ENCODE measurements at places on chromosomes 5 and 9.

GRCh38 chr5:170843870-170844269, 17.9 kb upstream of the RANBP17 start:
- no peaks in the 10 kb centered on the region for H3K27me3 ChIP-seq
- H3K27ac ChIP-seq: no peak overlapping the region
- no peaks in the 10 kb centered on the region for H3K36me3 ChIP-seq
- no peak for DNase-seq

- peaks cover 61% of the 10 kb centered on the region for H3K36me3 ChIP-seq
- H3K4me3 ChIP-seq: no peak overlapping the region
- no peaks in the 10 kb centered on the region for H3K27me3 ChIP-seq
- no peak for DNase-seq
- no peaks in the 10 kb centered on the region for H3K4me1 ChIP-seq
Observed at GRCh38 chr9:133099726-133100505, 21.1 kb downstream of the RALGDS start.

DNA sequence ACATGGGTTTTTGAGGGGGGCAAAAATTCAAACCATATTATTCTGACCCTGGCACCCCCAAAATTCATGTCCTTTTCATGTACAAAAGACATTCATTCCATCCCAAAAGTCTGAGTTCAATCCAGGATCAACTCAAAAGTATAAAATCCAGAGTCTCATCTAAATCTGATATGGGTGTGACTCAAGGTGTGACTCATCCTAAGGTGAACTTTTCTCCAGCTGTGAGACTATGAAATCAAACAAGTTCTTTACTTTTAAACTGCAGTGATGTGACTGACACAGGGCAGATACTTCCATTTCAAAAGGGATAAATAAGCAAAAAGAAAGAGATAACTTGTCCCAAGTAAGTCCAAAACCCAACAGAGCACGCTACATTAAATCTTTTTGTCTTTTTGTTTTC, 20.6 kb upstream of the CYLC2 start:
- H3K36me3 ChIP-seq: no peaks in the 10 kb centered on the region
- DNase-seq: no peak
- H3K4me1 ChIP-seq: no peaks in the 10 kb centered on the region
- H3K27ac ChIP-seq: no peak overlapping the region
- H3K4me3 ChIP-seq: no peak overlapping the region
- no peaks in the 10 kb centered on the region for H3K27me3 ChIP-seq

DNA sequence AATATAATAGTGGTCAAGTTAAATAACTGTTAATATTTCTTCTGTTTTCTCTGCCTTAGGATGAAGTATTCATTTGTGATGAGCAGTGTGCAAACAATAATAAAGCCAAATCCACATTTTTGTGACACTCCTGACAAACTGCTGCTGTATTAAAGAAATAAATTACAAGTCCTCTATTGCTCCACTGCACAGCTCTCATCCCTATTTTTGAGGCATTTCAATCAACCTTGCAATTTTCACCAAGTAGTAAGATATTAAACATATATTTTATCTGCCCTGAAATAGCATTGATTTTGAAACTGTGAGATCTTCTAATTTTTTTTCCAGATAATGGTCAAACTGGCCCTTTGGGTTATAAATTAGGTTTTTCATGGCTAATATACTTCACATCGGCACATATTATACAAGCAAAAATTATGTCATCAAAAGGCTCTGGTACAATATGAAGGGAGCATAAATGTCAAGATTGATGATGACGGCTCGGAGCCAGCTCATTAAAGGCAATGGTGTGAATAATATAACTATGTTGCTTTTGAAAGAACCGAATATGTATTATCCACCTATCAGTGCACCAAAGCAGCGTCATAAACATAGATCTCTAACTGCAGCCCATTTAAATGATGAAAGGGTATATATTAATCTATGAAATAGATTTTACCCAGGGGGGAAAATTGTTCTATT, 764.9 kb downstream of the DNAH5 start:
- no peak overlapping the region for H3K4me3 ChIP-seq
- H3K27me3 ChIP-seq: no peaks in the 10 kb centered on the region
- H3K36me3 ChIP-seq: no peaks in the 10 kb centered on the region
- no peak overlapping the region for H3K27ac ChIP-seq

GRCh38 chr5:56545016-56545415, 270.3 kb upstream of the MAP3K1 start:
- H3K36me3 ChIP-seq: no peaks in the 10 kb centered on the region
- DNase-seq: no peak
- H3K4me1 ChIP-seq: no peaks in the 10 kb centered on the region
- H3K27ac ChIP-seq: no peak overlapping the region
- H3K27me3 ChIP-seq: no peaks in the 10 kb centered on the region

GRCh38 chr9:107060062-107060461, 197.1 kb downstream of the ZNF462 start:
- no peak for DNase-seq
- H3K27ac ChIP-seq: no peak overlapping the region
- H3K36me3 ChIP-seq: no peaks in the 10 kb centered on the region
- H3K27me3 ChIP-seq: no peaks in the 10 kb centered on the region
- no peak overlapping the region for H3K4me3 ChIP-seq

GRCh38 chr9:15205632-15206420, 101.2 kb downstream of the TTC39B start:
- H3K27ac ChIP-seq: no peak overlapping the region
- peaks cover 15% of the 10 kb centered on the region for H3K36me3 ChIP-seq
- no peak for DNase-seq
- H3K27me3 ChIP-seq: no peaks in the 10 kb centered on the region
- H3K4me1 ChIP-seq: peaks cover 8% of the 10 kb centered on the region
- no peak overlapping the region for H3K4me3 ChIP-seq

- no peaks in the 10 kb centered on the region for H3K27me3 ChIP-seq
- no peaks in the 10 kb centered on the region for H3K36me3 ChIP-seq
- no peak overlapping the region for H3K27ac ChIP-seq
- no peak for DNase-seq
Observed at GRCh38 chr5:39249564-39250274, 30.4 kb upstream of the FYB1 start.

GRCh38 chr9:69085569-69086283, 50.2 kb downstream of the FXN start:
- H3K4me3 ChIP-seq: no peak overlapping the region
- H3K36me3 ChIP-seq: no peaks in the 10 kb centered on the region
- no peaks in the 10 kb centered on the region for H3K27me3 ChIP-seq
- no peak for DNase-seq

GRCh38 chr9:94881023-94881422, 154.5 kb downstream of the AOPEP start:
- H3K27me3 ChIP-seq: no peaks in the 10 kb centered on the region
- H3K36me3 ChIP-seq: no peaks in the 10 kb centered on the region
- DNase-seq: no peak

- H3K27me3 ChIP-seq: no peaks in the 10 kb centered on the region
- no peak overlapping the region for H3K4me3 ChIP-seq
- no peaks in the 10 kb centered on the region for H3K4me1 ChIP-seq
- no peak overlapping the region for H3K27ac ChIP-seq
Observed at GRCh38 chr9:13688990-13689600, 409.6 kb upstream of the MPDZ start.

DNA sequence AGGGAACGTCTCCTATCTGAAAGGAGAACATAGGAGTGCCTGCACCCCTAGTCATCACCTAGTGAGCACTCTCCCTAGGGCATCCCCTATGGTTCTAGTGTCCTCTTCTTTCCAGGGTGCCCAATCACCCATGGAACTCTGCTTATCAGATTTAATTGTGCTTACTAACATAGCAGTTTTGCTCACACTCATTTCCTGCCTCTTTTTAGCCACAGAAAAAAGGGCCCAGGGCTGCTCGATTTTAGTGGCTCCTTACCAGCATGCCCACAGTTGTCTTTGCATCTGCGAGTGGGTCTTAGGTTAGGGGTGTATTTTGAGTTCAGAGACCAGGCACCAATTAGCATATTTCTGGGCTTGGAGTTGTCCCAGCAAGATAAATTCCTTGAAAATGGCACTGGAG, 1110.2 kb downstream of the TAF11L14 start:
- H3K4me3 ChIP-seq: no peak overlapping the region
- no peaks in the 10 kb centered on the region for H3K36me3 ChIP-seq

GRCh38 chr9:83656952-83657351, 34.0 kb downstream of the IDNK start:
- no peak overlapping the region for H3K4me3 ChIP-seq
- H3K27me3 ChIP-seq: no peaks in the 10 kb centered on the region
- DNase-seq: no peak
- H3K36me3 ChIP-seq: peaks cover 51% of the 10 kb centered on the region

DNA sequence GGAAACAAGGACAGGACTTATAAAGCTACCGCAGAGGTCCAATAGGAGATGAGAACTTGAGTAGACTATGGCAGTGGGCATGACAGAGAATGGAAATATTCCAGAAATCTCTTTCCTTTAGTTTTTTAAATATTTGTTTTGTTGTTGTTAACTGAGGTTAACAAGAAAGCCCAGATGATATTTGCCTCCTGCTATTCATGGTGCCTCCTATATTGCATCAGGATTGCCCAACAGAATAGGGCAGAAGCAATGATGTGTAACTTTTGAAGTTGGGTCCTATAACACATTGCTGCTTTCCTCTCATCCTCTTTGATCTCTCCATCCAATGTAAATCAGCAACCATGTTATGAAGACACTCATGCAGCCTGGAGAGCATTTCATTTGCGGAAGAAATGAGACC, 42.8 kb downstream of the PDE4D start:
- H3K27ac ChIP-seq: no peak overlapping the region
- no peaks in the 10 kb centered on the region for H3K27me3 ChIP-seq
- H3K4me3 ChIP-seq: no peak overlapping the region
- DNase-seq: no peak

- no peaks in the 10 kb centered on the region for H3K36me3 ChIP-seq
- H3K27ac ChIP-seq: no peak overlapping the region
- H3K27me3 ChIP-seq: no peaks in the 10 kb centered on the region
- peaks cover 9% of the 10 kb centered on the region for H3K4me1 ChIP-seq
Observed at GRCh38 chr5:138488481-138488945, 23.2 kb downstream of the EGR1 start.

DNA sequence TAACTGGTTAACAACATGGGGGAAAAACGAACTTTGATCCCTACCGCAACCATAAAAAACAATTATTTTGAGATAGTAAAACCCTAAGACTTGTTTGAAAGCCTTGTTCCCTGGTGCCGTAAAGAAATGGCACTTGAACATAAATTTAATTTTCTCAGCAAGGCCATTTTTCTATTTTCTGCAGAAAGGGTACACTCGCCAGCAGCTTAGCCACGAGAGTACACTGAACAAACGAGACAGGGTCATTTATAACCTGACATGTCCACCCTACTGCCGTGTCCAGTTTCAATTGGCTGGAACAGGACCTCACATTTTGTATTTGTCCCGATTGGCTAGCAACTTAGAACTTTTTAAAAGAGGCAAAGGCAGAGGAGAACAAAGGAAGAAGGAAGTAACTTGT, 26.8 kb downstream of the FBXW11 start:
- H3K4me1 ChIP-seq: no peaks in the 10 kb centered on the region
- H3K27me3 ChIP-seq: no peaks in the 10 kb centered on the region
- no peak for DNase-seq
- no peaks in the 10 kb centered on the region for H3K36me3 ChIP-seq
- no peak overlapping the region for H3K27ac ChIP-seq

GRCh38 chr9:104027295-104027694, 66.8 kb upstream of the SMC2 start:
- H3K27ac ChIP-seq: no peak overlapping the region
- no peaks in the 10 kb centered on the region for H3K27me3 ChIP-seq
- no peaks in the 10 kb centered on the region for H3K4me1 ChIP-seq
- H3K36me3 ChIP-seq: no peaks in the 10 kb centered on the region
- no peak overlapping the region for H3K4me3 ChIP-seq
- DNase-seq: no peak

DNA sequence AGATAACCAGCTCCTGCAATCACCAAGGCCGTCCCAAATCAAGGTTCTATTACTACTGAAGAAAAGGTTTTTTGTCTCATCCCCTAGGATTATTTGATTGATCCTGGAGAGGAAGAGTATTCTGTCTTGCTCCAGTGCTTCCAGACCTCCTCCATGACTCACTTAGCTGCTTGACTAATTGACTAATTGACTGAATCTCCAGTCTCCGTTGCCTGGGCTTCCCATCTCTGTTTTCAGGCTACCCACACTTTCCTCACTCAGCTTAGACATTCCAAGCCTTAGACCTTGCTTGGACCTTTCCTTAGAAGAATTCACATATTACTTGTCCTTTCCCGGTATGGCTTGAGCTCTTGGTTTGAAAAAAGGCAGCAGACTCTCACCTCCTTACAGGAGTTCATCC, 60.6 kb downstream of the FRMD3 start:
- no peak overlapping the region for H3K4me3 ChIP-seq
- no peak overlapping the region for H3K27ac ChIP-seq
- no peaks in the 10 kb centered on the region for H3K27me3 ChIP-seq
- no peaks in the 10 kb centered on the region for H3K4me1 ChIP-seq
- no peaks in the 10 kb centered on the region for H3K36me3 ChIP-seq
- DNase-seq: no peak

GRCh38 chr9:71665247-71665646, 103.1 kb downstream of the CEMIP2 start:
- no peaks in the 10 kb centered on the region for H3K4me1 ChIP-seq
- no peak for DNase-seq
- H3K4me3 ChIP-seq: no peak overlapping the region
- H3K27ac ChIP-seq: no peak overlapping the region
- H3K27me3 ChIP-seq: no peaks in the 10 kb centered on the region

DNA sequence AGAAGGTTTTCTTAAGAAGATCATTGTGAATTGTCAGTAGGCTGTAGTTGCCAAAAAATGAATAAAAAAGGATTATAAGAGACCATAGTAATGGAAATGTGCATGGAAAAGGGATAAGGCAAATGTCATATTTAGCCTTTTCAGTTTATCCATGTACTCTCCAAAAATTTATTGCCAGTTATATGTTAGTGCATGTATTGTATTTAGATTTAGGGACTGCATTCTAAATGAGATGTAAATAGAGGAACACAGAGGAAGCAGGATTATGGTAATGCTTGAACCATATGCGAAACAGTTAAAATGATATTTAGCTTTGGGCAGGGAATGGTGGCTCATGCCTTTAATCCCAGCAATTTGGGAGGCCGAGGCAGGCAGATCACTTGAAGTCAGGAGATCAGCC, 33.0 kb downstream of the DDX46 start:
- H3K4me1 ChIP-seq: no peaks in the 10 kb centered on the region
- H3K4me3 ChIP-seq: no peak overlapping the region
- no peak overlapping the region for H3K27ac ChIP-seq
- peaks cover 82% of the 10 kb centered on the region for H3K36me3 ChIP-seq
- no peaks in the 10 kb centered on the region for H3K27me3 ChIP-seq

DNA sequence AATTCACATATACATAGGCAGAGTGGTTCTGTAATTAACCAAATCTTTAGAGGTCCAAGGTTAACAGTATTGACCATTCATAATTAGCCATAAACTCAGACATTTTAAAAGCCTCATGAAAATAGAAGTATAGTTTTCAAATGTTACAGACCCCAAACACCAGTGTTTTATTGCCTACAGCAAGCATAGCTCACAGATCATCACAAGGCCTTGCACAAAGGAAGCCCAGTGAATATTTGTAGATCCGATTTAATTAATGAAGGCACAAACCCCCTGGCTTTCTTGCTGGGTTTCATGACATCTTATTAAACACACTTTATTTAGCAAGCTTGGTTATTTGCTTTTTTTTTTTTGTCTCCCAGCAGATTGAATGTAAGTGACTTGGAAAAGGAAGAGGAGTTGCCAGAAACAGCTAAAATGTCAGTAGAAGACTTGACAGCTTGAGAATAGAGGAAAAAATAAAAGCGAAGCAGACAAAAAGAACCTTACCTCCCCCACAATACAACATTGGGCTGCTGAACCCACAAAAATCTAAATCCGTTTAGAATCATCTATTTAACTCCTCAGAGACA, 283.9 kb upstream of the TNC start:
- H3K36me3 ChIP-seq: no peaks in the 10 kb centered on the region
- H3K4me3 ChIP-seq: no peak overlapping the region
- H3K27ac ChIP-seq: no peak overlapping the region

Data from ascending aorta (tissue), 2 donors.